ENCODE measurements at places on chromosomes 13 and 19.
A peak's percentile ranks its signal among the peaks of the same experiment; 100 is the strongest.

DNA sequence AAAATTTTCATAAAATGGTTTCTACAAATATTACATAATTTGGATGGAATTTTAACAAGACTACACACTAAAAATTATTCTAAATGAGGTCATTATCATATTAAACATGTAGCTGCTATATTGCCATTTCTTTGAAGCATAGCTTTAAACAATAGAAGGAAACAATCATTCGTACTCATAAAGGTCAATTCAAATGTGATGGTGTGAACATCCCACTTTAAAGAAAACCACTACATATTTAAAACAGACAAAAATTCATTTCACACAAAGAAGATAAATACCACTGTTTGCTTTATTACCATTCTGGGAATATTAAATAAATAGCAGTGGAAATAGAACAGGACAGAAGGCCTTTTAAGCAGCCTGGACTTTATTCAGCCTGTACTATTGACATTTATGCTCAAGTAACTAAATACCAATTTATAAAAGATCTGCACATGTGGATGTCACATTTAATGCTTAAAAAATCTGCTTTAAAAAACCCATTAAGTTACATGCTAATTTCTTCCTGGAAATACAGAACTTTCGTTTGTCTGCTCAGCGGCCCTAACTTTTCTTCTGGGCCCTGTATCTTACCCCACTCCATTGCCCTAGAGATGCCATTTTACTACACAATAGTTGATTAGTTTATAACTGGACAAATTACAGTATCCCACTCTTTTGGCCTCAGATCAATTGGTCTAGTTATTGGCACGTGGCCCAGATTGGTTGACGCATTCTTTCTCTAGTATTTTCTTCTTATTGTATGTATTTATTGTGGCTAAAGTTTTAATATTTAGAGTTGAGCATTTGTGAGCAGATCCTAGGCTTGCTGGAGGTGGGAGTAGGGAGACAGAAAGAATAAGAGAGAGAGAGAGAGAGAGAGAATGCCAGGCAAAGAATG is 215.1 kb upstream of the SPRY2 start:
- DNase-seq: no peak

GRCh38 chr13:50810998-50811397 is 32.5 kb downstream of the DLEU7 start:
- DNase-seq: no peak

- DNase-seq: no peak
Measured at GRCh38 chr13:110723598-110723997, 10.1 kb downstream of the ING1 start.

GRCh38 chr19:40982594-40983101 is 8.4 kb upstream of the CYP2B6 start:
- DNase-seq: no peak

DNA sequence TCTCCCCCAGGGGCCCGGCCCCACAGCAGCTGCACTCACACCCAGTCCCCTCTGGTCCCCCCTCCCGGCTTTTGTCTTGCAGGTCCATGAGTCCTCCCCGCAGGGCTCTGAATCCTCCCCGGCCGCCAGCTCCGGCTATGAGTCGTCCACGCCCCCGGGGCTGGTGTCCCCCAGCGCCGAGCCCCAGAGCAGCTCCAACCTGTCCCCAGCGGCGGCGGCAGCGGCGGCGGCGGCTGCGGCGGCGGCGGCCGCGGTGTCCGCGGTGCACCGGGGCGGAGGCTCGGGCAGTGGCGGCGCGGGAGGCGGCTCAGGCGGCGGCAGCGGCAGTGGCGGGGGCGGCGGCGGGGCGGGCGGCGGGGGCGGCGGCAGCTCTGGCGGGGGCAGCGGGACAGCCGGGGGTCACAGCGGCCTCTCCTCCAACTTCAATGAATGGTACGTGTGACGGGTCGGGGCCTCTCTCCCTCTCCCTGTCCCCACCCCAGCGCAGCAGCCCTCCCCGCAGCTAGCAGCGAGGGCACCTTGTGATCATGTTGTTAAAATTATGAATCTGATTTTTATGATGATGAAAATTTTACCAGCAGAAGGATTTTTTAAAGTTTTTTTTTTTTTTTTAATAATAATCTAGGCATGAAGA is 3.8 kb downstream of the ZIC2 start:
- no peak for DNase-seq

DNA sequence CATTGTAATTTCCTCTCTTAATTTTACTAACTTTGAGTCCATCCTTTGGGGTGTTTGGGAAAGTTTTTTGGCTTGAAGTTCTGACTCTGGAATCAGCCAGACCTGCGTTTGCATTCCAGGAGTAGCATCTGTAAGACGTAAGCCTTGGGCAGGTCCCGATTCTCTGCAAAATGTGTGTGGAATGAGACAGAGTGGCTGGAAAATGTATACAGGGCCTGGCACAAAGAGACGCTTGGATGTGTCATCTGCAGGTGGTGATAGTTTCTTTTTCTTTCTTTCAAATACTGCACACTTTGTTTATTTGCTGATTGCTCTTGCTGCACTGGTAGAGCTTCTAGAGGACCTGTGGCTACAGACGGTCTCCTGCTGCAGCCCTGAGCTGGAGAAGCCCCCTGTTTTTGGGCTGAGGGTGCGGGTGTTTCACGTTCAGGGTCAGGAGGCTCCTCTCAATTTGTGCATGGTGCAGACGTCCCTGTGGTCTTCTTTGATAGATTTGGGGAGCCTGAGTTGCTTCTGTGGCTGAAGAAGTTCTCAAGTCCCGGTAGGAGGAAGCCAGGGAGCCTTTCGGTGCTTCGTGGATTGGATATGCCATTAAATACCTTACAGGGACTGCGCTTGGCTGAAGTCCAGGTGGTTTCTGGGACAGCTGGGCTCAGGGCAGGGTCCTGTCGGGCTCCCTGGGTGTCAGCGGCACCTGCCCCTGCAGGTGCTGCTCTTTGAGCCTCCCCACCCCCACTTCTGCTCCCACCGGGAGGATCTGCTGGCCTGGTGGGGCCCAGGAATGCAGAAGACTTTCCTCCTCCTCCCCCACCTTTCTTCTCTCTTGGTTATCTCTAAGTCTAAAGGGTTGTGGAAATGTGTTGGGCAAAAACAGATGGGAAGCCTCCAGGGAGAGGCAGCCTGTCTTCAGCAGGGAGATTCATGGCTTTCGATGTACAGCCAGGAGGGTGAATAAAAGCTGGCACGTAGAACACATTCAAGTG is 44.0 kb upstream of the GAS6 start:
- peak; percentile 30 for DNase-seq

GRCh38 chr13:67080351-67080750 is 149.8 kb downstream of the PCDH9 start:
- DNase-seq: no peak

DNA sequence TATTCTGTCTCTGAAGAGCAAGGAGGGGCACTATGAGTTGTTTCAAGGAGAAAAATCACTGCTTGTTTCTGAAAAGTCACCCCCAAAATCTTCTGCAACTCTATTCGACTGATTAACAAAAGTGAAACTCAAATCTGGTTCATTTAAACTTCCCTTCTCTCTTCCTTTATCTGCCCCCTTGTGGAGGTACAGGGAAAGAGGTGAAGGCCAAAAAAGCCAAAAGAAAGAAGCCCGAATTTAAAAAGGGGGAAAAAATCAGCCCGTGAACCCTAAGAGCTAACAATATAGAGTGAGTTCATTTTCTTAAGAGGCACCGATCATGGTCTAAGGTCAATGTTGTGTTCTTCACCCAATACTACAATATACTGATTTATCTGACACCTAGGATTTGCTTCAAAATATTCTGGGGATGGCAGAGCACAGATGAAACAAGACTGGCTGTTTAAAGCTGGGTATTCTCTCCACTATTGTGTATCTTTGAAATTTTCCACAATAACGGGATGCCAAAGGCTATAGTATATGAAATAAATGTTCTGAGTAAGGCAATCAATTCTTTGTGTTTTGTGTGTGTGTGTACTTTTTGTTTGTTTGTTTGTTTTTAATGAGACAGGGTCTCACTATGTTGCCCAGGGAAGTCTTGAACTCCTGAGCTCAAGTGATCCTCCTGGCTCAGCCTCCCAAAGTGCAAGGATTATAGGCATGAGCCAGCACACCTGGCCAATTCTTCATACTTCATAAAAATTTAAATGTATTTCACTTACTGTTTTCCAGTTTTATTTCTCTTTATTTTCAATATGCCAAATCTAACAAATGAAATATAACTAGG is 55.0 kb upstream of the EEF1AKMT1 start:
- peak; percentile 55 for DNase-seq

DNA sequence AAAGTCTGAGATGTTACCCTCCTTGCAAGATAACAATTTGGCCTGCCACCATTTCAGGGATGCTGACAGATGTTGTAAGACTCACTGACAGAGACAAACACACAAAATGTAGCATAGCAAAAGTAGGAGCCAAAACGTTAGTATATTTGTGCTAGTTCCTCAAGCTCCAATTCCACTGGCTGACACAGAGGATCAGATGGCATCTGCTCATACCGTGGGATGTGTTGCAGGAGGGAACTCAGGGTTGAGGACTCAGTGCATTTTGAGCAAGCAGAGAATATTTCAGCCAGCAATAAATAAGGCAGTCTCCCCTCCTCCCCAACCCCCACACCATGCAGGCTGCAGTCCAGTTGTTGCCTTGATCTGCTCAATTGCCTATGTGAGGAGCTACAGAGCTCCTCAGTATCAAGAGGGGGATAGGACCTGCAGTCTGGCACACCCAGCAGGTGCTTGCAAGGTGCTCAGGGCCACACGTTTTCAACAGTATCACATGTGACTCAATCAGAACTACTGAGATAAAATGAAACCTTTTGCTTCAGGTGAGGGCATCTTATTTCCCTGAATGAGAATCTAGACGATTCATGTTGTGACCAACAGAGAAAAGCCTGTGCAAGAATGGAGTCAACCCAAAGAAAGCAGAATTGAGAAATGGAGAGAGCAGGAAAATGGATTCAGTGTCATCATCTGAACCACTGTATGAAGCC is 23.6 kb upstream of the LRCH1 start:
- no peak for DNase-seq

GRCh38 chr13:109881961-109882558 is 95.7 kb upstream of the IRS2 start:
- DNase-seq: no peak

DNA sequence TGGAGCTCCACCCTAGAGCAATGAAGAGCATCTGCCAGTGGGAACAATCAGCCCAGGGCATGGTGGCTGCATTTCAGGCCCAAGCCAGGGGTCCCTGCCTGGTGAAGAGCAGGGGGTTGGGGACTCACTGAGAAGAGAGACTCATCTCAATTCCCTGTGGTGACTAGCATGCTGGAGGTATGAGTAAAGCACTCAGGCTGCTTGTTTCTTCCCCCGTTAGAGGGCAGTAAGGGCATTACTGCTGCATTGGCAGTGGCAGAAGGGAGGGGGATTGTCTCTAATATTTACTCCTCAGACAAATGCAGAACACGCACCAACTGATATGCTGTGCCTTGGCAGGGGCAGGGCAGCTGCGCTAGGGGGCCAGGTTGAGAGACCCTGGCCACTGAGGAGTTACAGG is 329.1 kb downstream of the SLITRK5 start:
- no peak for DNase-seq

DNA sequence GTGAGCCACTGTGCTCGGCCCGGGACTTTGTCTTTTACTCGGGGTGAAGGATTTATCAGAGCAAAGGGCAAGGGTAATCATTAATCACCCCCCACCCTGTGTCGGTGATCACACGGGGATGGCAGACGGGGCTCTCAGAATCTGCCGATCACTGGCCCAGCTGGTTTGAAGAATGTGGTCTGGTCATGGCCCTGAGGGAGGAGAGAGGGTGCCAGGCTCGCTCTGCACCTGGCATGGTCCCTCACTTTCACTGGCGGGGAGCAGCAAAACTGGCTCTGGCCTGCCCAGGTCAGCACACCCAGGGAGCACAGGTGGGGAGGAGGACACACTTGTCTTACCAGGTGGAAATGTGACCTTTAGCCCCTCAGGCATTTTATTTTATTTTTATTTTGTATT is 10.2 kb downstream of the REEP6 start:
- no peak for DNase-seq

DNA sequence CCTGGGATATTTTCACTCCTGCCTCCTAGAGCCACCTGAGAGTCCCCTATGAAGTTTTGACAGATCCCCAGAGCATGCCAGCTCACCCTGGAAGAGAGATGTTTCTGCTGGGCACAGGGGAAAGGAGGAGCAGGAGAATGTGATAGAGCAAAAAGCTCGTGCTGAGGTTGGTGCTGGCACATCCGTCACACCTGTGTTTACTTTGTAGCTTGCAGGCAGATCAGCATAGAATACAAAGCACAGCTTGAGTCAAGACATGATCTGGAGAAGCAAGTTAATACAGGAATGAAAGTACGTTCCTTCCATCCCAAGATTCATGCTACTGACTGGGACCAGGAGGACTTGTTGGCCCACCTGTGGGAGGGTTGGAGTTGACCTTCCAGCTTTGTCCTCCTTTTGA is 46.1 kb downstream of the HSPH1 start:
- DNase-seq: no peak

DNA sequence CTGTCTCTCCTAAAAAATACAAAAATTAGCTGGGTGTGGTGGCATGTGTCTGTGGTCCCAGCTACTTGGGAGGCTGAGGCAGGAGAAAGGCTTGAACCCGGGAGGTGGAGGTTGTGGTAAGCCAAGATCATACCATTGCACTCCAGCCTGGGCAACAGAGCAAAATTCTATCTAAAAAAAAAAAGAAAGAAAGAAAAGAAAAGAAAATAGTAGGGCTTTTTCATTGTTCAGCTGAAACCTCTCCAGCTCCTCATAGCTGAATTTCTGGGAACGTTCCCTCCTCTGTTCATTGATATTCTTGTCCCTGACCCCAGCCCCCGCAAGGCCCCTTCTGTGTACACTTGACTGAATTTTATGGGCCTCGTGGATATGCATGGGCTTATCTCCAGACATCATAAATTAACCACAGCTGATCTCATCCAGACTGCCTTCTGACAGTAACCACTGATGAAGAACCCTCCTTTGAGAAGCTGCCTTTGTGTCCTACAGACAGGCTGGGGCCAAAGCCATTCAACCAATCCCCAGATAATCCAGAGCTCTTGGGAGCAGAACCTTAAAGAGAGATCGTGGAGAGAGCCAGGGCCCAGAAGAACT is at the start of gene ELSPBP1:
TSS of gene ELSPBP1 (plus strand) at position 424 of the 594 bp plus-strand sequence. CDS start 14,036 bp downstream, outside the sequence.
- DNase-seq: no peak

DNA sequence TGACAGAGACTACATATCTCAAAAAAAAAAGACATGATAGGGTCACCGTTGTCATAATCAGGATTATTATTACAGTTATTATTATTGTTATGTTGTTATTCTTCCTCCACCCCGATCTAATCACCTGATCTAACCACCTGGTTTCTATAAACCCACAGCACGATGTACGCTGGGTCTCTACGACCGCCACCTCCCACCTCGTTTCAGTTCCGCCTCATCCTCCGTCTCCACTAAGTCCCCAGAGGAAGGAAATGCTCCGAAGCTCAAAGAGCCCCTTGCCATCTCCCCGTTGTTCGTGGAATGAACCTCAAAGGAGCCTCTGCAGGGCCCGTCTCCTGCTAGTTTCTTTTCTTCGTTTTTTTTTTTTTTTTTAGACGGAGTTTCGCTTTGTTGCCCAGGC is 15.9 kb upstream of the MEIS3 start:
- no peak for DNase-seq
